ENCODE measurements at places on chromosomes 12 and 14.

- H3K4me3 ChIP-seq, result no peak overlapping the region
- no peaks in the 10 kb centered on the region for H3K27me3 ChIP-seq
- no peaks in the 10 kb centered on the region for H3K36me3 ChIP-seq
- H3K4me1 ChIP-seq, result no peaks in the 10 kb centered on the region
- no peak for DNase-seq
Observed at GRCh38 chr14:60599727-60600126, 49.5 kb downstream of the SIX1 start.

GRCh38 chr14:55756078-55756477 lies 176.1 kb downstream of the KTN1 start:
- no peaks in the 10 kb centered on the region for H3K4me1 ChIP-seq
- no peaks in the 10 kb centered on the region for H3K27me3 ChIP-seq
- no peak overlapping the region for H3K27ac ChIP-seq
- no peak for DNase-seq
- H3K36me3 ChIP-seq, result no peaks in the 10 kb centered on the region
- H3K4me3 ChIP-seq, result no peak overlapping the region

- no peak overlapping the region for H3K27ac ChIP-seq
- no peaks in the 10 kb centered on the region for H3K27me3 ChIP-seq
- H3K36me3 ChIP-seq, result no peaks in the 10 kb centered on the region
- no peak for DNase-seq
- H3K4me1 ChIP-seq, result no peaks in the 10 kb centered on the region
Observed at GRCh38 chr14:104886690-104887622, 21.9 kb downstream of the CEP170B start.

DNA sequence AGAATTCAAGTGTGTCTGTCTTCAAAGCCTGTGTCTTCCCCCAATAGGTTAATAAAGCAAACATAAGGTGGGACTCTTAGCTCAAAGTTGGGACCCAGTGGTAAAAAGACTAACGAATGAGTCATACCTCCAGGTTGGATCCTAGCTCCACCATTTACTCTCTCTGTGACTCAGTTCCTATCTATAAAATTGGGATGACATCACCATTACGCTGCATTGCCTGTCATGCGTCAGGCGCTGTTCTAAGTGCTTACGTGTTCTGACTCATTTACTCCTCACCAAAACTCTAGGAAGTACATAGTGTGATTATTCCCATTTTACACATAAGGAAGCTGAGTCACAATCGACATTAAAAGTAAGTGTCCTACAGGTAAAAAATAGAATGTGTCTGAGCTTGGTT lies 915.8 kb downstream of the VRK1 start:
- no peak overlapping the region for H3K4me3 ChIP-seq
- no peak overlapping the region for H3K27ac ChIP-seq
- no peaks in the 10 kb centered on the region for H3K27me3 ChIP-seq
- H3K4me1 ChIP-seq, result peaks cover 20% of the 10 kb centered on the region
- H3K36me3 ChIP-seq, result no peaks in the 10 kb centered on the region

DNA sequence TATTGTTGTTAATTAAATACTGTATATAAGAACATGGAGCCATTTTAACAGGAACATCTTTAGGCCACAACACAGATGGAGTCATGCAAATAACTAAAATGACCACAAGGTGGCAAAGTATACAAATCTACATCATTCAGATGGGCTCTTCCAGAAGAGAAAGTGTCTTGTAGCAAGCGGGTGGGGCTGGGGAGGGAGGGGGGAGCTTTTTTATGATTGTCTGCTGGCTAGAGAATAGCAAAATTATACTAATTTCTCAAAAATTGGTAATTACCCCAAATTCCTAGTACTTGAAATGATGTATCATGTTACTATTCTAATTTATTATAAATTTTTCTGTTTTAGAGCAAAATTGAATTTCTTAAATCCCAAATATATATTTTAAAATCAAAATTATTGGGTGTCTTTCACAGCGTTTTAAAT lies 378.7 kb downstream of the PRKD1 start:
- DNase-seq, result no peak
- no peak overlapping the region for H3K4me3 ChIP-seq
- no peak overlapping the region for H3K27ac ChIP-seq

GRCh38 chr12:904010-904414 lies 45.5 kb downstream of the RAD52 start:
- H3K27me3 ChIP-seq, result no peaks in the 10 kb centered on the region
- DNase-seq, result no peak
- no peak overlapping the region for H3K27ac ChIP-seq
- peaks cover 96% of the 10 kb centered on the region for H3K36me3 ChIP-seq
- H3K4me1 ChIP-seq, result peaks cover 2% of the 10 kb centered on the region

- H3K27ac ChIP-seq, result no peak overlapping the region
- no peak overlapping the region for H3K4me3 ChIP-seq
- H3K27me3 ChIP-seq, result no peaks in the 10 kb centered on the region
- DNase-seq, result no peak
- no peaks in the 10 kb centered on the region for H3K4me1 ChIP-seq
- H3K36me3 ChIP-seq, result no peaks in the 10 kb centered on the region
Observed at GRCh38 chr14:104169699-104170479, 31.5 kb downstream of the KIF26A start.

DNA sequence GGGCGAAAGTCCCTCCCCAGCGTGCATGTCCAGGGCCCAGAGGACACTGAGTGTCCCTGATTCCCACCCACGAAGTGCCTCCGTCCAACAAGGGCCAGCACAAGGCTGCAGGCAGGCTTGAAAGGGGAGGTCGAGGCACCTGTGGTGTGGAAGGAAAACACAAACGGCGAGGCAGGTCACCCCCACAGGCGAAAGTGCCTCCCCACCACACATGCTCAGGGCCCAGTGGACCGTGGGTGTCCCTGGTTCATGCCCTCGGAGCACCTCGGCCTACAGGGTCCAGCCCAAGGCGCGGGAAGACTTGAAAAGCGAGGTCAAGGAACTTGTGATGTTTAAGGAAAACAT lies 370.4 kb downstream of the ALG10 start:
- H3K27ac ChIP-seq, result no peak overlapping the region
- no peak for DNase-seq
- H3K4me1 ChIP-seq, result no peaks in the 10 kb centered on the region
- H3K27me3 ChIP-seq, result peaks cover 36% of the 10 kb centered on the region
- H3K36me3 ChIP-seq, result no peaks in the 10 kb centered on the region

- no peaks in the 10 kb centered on the region for H3K4me1 ChIP-seq
- no peak overlapping the region for H3K27ac ChIP-seq
- H3K36me3 ChIP-seq, result no peaks in the 10 kb centered on the region
- no peaks in the 10 kb centered on the region for H3K27me3 ChIP-seq
- no peak for DNase-seq
Observed at GRCh38 chr12:78885466-78885865, 20.9 kb downstream of the SYT1 start.

GRCh38 chr12:9797722-9798619 lies 29.3 kb upstream of the KLRF1 start:
- peaks cover 10% of the 10 kb centered on the region for H3K4me1 ChIP-seq
- DNase-seq, result peak; percentile 57
- no peaks in the 10 kb centered on the region for H3K27me3 ChIP-seq
- H3K36me3 ChIP-seq, result no peaks in the 10 kb centered on the region

- DNase-seq, result no peak
- no peaks in the 10 kb centered on the region for H3K4me1 ChIP-seq
- no peak overlapping the region for H3K4me3 ChIP-seq
- H3K27me3 ChIP-seq, result no peaks in the 10 kb centered on the region
- H3K36me3 ChIP-seq, result no peaks in the 10 kb centered on the region
Observed at GRCh38 chr12:94602024-94602423, 48.3 kb downstream of the TMCC3 start.

- no peaks in the 10 kb centered on the region for H3K4me1 ChIP-seq
- no peaks in the 10 kb centered on the region for H3K36me3 ChIP-seq
- no peak for DNase-seq
- H3K27ac ChIP-seq, result no peak overlapping the region
- H3K4me3 ChIP-seq, result no peak overlapping the region
Observed at GRCh38 chr14:102579696-102580549, 12.5 kb upstream of the RCOR1 start.

DNA sequence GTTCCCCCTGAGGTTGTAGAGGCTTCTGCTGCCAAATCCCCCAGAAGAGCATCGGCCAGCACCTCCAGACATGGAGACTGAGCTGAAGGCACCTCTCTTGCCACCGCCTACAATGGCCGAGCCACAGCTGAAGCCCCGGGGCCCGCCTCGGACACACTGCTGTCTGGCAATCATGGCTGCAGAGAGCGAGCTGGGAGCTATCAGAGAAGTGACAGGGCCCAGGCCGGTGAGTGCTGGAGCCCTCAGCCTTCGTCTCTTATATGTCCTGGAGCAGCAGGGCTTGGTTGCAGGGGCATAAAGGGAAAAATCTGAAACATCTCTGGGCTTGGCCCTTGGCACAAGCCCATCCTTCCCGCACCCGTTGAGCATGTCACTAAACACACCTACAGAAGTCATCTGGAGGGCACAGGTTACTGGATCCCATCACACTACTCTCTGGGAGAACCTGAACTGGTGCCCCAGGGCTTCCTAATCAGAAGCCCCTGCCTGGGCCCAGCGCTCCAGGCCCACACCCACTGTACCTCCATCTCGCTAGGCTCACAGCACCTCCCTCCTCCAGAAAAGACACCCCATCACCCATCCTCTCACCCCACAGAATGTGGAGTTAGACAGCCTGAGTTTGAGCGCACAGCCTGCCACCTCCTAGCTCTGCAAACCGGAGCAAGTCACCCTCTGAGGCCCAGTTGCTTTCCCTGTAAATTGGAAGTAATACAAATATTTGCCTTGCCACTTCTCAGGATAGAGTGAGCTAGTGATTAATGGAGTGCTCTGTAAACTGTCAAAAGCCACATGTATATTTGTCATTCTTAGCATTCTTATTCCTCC lies at the start of gene KRT4:
KRT4 (minus strand) TSS at position 232 of the 825 bp plus-strand sequence; CDS start at position 174, 58 bp downstream.
- H3K27ac ChIP-seq, result no peak within 1 kb of the TSS
- no peak for DNase-seq
- H3K4me1 ChIP-seq, result peaks cover 14% of the 10 kb centered on the region
- H3K36me3 ChIP-seq, result no peaks in the 10 kb centered on the region
- peaks cover 11% of the 10 kb centered on the region for H3K27me3 ChIP-seq

DNA sequence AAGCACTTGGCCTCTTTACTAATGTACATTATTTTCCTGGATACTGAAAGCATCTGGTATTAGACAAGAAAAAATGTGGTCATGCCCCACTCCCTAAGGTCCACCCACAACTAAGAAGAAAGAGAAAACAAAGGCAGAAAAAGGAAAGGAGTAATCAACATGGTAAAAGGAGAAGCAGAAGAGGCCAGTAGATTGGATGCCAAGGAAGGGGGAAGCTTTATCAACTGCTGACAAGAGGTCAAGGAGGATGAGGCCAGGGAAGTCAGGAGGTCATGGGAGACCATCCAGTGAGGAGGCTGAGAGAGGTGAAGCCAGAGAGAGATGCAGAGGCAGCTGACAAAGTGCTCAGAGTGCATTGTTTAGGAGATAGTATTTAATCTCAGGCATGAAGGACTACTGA lies 383.5 kb downstream of the ZFP36L1 start:
- no peak overlapping the region for H3K4me3 ChIP-seq
- H3K27me3 ChIP-seq, result no peaks in the 10 kb centered on the region
- no peaks in the 10 kb centered on the region for H3K36me3 ChIP-seq
- H3K4me1 ChIP-seq, result peaks cover 8% of the 10 kb centered on the region

GRCh38 chr14:32724867-32725471 lies 213.7 kb upstream of the NPAS3 start:
- no peaks in the 10 kb centered on the region for H3K4me1 ChIP-seq
- no peaks in the 10 kb centered on the region for H3K27me3 ChIP-seq
- H3K4me3 ChIP-seq, result no peak overlapping the region

GRCh38 chr12:120055231-120056000 lies 61.1 kb downstream of the RAB35 start:
- no peaks in the 10 kb centered on the region for H3K36me3 ChIP-seq
- H3K27ac ChIP-seq, result no peak overlapping the region
- no peak overlapping the region for H3K4me3 ChIP-seq
- H3K27me3 ChIP-seq, result no peaks in the 10 kb centered on the region
- H3K4me1 ChIP-seq, result no peaks in the 10 kb centered on the region

DNA sequence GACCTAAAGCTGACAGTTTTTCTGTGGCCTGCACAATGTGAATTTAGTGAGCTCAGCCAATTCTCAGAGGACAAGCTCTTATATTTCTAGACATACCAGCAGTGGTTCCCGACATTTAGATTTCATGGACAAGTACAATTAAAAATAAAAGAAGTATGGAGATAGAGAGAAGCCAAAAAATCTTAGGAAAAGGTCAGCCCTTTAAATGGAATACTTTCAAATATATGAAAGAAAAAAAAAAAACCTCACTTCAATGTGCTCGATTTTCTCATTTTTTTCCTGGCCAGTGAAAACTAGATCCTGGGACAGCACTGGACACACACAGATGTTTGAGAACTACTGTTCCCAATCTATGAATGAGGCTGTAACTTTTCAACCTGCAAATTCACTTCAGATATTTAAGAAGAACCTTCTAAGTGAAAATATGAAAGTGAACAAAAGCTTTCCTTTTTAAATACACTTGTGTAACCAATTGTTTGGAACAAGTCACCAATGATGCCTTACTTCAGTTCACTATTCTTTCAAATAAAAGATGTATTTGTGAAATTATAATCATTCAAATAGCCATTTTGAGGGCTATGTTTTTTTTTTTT lies 109.4 kb downstream of the SLC38A1 start:
- H3K4me3 ChIP-seq, result no peak overlapping the region
- no peaks in the 10 kb centered on the region for H3K4me1 ChIP-seq
- no peaks in the 10 kb centered on the region for H3K27me3 ChIP-seq
- no peak for DNase-seq
- no peaks in the 10 kb centered on the region for H3K36me3 ChIP-seq

DNA sequence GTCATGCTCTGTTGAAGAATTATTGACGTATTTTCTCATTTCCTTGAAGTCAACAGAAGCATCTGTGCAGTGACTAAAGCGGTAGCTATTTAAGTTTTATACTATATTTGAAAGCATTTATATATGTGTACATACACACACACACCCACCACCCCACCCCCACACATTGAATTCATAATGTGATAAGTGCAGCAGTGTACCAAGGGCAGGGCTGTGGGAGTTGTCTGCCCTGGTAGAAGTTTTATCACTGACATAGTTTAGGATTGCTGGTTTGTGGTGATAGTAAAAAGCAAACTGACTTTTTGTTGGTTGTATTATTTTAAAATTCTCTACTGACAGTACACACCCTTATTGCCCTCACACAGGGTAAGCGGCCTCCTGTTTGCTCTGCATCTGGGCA lies 39.1 kb downstream of the GAS2L3 start:
- no peak overlapping the region for H3K4me3 ChIP-seq
- H3K27me3 ChIP-seq, result peaks cover 8% of the 10 kb centered on the region
- H3K27ac ChIP-seq, result no peak overlapping the region
- H3K36me3 ChIP-seq, result no peaks in the 10 kb centered on the region
- no peaks in the 10 kb centered on the region for H3K4me1 ChIP-seq

- no peaks in the 10 kb centered on the region for H3K4me1 ChIP-seq
- no peak overlapping the region for H3K27ac ChIP-seq
- no peak for DNase-seq
- no peaks in the 10 kb centered on the region for H3K27me3 ChIP-seq
Observed at GRCh38 chr12:58081488-58081887, 140.1 kb downstream of the ATP23 start.

- H3K4me1 ChIP-seq, result peaks cover 6% of the 10 kb centered on the region
- H3K36me3 ChIP-seq, result no peaks in the 10 kb centered on the region
- H3K27me3 ChIP-seq, result no peaks in the 10 kb centered on the region
Observed at GRCh38 chr12:11794751-11795150, 145.3 kb downstream of the ETV6 start.

DNA sequence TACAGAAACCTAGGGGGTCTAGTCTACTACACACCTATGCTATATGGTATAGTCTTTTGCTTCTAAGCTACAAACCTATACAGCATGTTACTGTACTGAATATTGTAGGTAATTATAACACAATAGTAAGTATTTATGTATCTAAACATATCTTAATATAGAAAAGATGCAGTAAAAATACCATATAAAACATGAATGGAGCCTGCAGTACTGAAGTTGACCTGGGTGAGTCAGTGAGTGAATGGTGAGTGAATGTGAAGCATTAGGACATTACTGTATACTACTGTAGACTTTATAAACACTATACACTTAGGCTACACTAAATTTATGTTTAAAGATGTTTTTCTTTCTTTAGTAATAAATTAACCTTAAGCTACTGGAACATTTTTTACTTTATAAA lies 13.1 kb upstream of the ABCD2 start:
- H3K27me3 ChIP-seq, result no peaks in the 10 kb centered on the region
- H3K36me3 ChIP-seq, result no peaks in the 10 kb centered on the region
- no peak overlapping the region for H3K4me3 ChIP-seq
- no peak for DNase-seq

All from T-cell (primary cell).